ENCODE measurements at places on chromosomes 6 and 20.

- no peak for DNase-seq
Measured at GRCh38 chr6:87196275-87196842, 41.0 kb downstream of the ZNF292 start.

- no peak for DNase-seq
Measured at GRCh38 chr6:40899684-40900155, 139.3 kb downstream of the UNC5CL start.

DNA sequence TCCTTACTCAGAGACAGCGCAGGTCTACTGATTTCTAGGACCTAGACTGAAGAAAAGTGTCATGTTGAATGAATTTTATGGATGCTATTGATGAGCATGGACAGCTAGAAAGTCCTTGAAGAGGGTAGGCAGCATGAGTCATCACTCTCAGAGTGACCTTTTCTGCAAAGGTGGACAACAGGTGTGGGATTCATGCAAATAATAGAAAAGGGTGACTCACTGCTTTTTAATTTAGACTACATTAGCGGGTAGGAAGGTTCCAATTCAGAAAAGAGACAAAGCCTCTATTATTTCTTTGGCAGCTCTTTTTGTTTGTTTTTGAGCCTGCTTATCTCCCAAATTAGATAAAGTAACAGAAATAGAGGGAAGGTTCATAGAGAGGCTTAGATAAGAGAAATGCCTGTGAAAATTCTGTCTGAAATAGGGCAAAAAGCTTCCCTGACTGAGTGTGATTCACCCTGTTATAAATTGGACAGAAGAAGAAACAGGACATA lies 191.4 kb downstream of the TENT5A start:
- no peak for DNase-seq

GRCh38 chr6:134282816-134283215 lies 35.1 kb downstream of the SGK1 start:
- no peak for DNase-seq

DNA sequence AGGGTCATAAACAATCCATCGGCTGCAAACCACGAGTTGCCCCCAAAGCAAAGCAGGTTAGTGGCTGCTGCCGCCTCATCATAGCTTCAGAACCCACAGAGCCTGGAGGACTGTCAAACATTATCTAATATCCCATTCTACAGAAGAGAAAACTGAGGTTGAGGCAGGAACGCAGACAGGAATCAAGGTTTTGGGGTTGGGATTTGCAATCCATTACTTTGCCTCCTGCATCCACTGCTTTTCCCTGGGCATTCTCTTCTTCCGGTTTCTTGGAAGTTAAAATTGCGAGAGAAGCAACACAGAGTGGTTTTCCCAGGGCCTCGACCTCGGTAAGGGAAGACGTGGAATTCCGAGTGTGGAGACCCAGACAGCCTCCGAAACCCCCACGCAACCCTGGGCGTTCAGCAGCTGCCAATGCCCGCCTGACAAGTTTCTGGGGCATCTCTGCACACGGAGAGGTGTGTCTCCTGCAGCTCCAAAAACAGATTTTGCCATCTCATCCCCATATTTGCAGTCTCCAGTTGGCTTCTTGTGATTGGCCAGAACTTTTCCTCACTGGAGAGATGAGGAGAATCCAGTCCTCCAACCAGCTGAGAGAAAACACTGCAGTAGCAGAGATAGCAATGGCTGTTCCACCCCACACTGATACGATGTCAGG lies 45.5 kb upstream of the SNAP25 start:
- DNase-seq: no peak

All from NCI-H1436 (cell line).